Activated CD8-positive, alpha-beta memory T cell treated with anti-CD3 and anti-CD28 coated beads for 1 hour (primary cell): ENCODE measurements at places on chromosomes 5 and 9.

DNA sequence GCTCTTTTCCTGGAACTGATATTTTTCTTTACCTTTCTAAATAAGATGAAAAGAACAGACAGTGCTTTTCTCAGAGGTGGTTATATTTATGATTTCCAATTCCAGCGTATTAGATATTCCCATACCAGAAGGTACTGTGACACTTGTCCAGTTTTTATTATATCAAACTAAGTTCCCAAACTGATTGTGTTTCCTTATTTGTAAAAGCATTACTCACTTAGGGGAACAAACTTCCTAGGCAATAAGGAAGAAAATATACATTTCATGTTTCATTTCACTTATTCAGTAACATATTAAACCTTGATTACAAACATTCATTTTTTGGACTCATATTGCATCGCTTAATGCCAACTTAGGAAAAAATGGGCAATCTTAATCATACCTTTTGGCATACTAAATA lies 1480.0 kb upstream of the NUDT12 start:
- DNase-seq = no peak

- no peak for DNase-seq
Observed at GRCh38 chr5:44454002-44454401, 64.8 kb upstream of the FGF10 start.

- DNase-seq = no peak
Observed at GRCh38 chr9:127529671-127530070, 78.4 kb downstream of the LRSAM1 start.

DNA sequence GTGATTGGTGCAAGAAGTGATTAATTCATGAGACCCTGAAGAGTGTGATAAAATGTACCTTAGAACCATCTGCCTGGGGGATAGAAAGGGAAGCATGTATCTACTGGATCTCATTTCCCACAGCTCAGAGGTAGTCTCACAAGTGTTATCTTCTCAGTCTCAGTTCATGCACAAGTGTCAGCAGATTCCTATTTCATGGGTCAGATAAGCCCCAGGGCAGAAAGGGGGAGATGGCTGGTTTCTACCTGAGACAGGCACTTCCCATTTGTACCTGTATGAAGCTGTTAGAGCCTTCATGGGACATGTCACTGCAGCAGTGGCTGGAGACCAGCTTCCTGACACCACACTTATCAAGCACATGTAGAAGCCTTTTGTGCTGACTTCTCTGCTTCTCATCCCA lies 45.6 kb upstream of the SMIM15 start:
- no peak for DNase-seq

- no peak for DNase-seq
Observed at GRCh38 chr9:133166392-133166791, 2.7 kb upstream of the GBGT1 start.

GRCh38 chr5:39755452-39755851 lies 330.7 kb upstream of the DAB2 start:
- DNase-seq = no peak
